HFF-Myc (cell line): ENCODE measurements at places on chromosomes 4 and X.

GRCh38 chr4:75848891-75849290 is 53.4 kb downstream of the PPEF2 start:
- DNase-seq: no peak

DNA sequence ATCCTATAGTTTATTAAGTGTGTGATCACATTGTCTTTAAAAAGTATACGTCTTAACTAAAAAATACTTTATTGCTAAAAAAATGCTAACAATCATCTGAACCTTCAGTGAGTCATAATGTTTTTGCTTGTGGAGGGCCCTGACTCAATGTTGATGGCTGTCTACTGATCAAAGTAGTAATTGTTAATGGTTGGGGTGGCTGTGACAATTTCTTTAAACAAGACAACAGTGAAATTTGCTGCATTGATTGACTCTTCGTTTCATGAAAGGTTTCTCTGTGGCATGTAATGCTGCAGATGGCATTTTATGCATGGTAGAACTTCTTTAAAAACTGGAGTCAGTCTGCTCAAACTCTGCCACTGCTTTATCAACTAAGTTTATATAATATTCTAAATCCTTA is 101.4 kb upstream of the IL15 start:
- DNase-seq: no peak

- DNase-seq: no peak
Observed at GRCh38 chr4:24241511-24241910, 342.8 kb downstream of the DHX15 start.

- no peak for DNase-seq
Observed at GRCh38 chr4:107468812-107469211, 251.2 kb downstream of the PAPSS1 start.

DNA sequence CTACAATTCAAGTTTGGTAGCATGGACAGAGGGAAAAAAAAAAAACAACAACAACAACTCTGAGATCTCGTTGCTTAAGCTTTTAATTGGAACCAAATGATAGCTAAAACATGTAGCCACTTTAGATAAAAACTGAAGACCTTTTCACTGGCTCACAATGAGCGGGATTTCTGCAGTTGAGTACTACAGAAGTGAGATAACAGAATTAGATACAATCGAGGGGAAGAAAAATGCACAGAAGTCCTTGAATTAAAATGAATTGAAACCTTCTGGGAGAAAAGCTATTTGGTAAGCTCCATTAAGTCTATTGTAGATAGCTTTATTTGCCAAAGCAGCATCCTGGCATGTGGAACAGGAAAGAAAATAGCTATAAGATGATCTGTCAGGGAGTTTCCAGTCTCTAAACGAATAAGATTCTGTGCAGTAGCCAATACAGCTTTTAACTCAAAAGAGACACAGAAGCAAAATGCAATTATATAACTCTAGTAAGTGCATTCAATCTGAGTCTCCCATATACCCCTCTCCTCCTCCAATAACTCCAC is 248.5 kb downstream of the ENOX2 start:
- DNase-seq: no peak

DNA sequence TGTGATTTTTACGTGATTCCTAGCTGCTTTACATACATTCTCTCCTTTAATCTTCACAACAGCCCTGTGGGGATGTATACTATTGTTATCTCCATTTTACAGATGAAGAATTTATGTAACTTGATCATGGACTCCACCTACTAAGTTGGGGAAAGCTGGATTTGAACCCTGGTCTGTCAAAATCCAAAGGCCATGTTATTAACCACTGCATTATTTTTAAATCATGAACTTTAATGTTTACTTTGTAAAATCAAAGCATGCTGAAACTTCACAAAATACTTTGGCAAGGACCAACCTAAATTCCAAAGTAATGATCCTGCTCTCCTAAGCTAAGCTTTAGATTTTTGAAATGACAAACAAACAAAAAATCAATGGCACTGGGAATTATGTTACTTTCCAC is 26.1 kb downstream of the FAM47E start:
- no peak for DNase-seq
